Ureter (tissue), 1 donor: ENCODE measurements at places on chromosomes 13 and 19. TPM values are rescaled to one million over a fixed set of nuclear protein-coding genes. Genes with fewer than 3 reads are reported as not detected.

GRCh38 chr13:99269627-99270241 is 11.6 kb upstream of the GPR18 start:
- DNase-seq, result no peak

DNA sequence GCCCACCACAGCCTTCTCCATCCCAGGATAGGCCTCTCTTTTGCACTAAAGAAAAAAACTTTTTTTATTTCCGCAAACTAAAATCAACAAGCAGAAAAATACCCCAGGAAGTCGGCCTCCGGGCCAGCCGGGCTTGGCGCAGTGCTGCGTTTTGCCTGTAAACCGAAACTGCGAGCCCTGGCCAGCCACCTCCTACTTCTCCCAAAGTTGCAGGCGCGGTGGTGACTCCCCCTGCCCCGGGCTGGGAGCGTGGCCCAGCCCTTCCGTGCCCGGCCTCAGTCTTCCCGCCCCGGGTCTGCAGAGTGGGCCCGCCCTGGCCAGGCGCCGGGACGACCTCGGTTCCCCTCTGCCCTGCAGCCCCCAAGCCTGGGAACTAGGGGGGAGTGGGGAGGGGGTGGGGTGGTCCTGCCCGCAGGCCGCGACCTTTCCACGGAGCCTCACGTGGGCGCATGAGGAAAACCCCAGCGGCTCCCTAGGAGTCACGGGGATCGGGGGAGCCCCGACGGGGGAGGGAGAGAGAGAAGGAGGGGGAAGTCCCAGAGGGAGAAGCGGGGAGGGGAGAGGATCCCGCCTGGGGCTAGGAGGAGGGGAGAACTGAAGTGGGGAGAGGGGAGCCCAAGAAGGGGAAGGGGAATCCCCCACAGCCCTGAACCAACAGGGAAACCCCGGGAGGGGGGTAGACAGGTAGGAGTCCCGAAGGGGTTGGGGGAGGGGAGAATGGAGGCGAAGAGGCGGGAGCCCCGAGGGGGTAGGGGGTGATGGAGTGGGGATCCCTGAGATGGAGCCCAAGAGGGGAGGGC is 3.0 kb downstream of the GADD45B start:
- DNase-seq, result peak; percentile 88

DNA sequence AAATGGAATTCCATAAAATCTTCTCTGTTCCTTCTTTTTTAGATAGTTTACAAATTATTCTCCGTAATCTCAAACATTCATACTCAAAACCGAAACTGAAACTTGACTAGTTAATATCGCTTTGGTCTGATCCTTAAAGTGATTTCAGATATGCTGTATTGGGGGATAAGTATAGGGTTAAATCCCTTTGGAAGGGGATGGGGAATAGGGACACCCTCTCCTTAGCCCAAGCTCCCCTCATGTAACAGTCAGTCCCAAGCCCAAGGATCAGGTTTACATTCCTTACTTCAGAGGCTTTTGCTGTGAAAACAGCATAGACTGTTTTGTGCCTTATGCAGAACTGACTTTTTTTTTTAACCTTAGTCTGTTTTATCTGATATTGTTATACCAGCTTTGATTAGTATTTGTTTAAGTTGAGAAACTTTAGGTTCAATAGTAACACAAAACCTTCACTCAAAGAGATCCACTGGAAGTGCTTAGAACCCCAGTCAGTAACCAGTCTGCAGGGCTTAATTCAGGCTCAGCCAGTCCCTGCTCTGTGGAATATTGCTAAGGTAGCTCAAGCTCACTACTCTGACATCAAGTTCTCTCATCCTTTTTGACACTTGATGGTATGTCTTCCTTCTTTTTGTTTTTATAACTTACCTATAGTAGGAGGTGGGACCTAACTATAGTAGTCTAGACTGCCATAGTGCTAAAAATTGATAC is 10.5 kb downstream of the CDADC1 start:
- no peak for DNase-seq

GRCh38 chr19:43634506-43634871 is 5.2 kb downstream of the CADM4 start:
- DNase-seq, result no peak

- DNase-seq, result no peak
Measured at GRCh38 chr13:55230570-55230908, 1910.2 kb upstream of the PRR20A start.

GRCh38 chr19:54609356-54609791 is 15.9 kb downstream of the LILRA1 start:
- DNase-seq, result no peak

DNA sequence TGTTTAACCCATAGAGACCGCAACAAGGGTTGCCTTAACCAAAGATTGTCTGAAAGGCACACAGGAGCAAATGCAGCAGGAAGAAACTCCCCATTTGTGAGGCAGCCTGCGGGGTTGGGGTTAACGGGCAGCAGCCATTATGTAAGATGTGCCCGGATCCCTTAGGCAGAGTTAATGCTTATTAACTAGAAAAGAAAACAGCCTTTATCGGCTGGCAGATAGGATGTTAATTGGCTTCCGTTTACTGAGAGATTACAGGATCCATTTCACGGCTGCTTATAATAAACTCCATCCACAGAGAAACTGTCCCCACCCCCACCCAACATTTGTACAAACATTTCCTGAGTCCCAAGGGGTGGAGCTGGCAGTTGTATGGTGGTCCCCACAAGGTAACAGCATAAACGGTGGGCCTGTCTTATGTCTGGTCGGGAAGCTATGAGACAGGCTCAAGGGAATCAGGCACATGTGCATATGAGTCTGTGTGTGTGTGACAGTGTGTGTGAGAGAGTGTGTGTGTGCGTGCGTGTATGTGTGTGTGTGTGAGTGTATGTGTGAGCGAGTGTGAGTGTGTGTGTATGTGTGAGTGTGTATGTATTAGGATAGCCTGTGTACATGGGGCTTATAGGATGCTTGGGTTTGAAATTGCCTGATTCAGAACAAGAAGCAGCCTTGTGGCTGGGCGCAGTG is 10.5 kb downstream of the SLC25A42 start:
- DNase-seq, result no peak

GRCh38 chr13:99572131-99572530 is 70.9 kb downstream of the TM9SF2 start:
- no peak for DNase-seq

GRCh38 chr19:3669947-3670795 is 30.1 kb downstream of the PIP5K1C start:
- peak; percentile 88 for DNase-seq

GRCh38 chr13:39943711-39944110 is 288.2 kb downstream of the COG6 start:
- no peak for DNase-seq

DNA sequence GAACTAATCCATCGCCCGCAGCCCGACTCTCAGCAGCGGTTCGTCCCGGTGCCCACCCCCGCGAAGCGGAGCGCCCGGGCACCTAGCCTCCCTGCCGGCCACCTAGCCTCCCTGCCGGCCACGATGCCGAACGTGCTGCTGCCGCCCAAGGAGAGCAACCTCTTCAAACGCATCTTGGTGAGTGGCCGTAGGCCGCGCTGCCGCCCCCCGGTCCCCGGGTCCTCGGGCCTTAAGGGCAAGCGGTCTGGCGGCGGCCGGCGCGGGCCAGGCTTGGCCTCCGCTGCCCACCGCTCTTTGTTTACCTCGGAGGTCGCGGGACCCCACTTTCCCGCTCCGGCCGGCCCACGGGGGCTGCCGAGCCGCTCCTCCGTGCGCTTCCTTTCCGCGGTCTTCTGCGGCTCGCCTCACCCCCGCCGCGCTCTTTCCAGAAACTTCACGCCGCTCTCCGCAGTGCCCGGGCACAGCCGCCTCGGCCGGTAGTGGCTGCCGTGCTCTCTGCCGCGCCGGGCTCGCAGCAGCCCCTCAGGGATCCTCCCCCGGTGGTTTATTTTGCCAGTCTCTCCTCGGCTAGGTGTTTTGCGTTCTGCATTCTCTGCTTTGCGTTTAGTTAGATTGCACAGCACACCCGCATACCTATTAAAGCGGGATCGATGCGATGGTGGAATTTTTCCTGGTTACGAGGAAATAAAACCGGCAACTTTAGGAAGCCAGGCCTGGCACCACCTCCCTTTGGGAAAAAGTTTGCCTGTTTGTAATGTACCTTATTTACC is 524 bp downstream of the NAA16 start:
- no peak for DNase-seq

- peak; percentile 81 for DNase-seq
Measured at GRCh38 chr19:48926909-48927308, 6.6 kb upstream of the DHDH start.

GRCh38 chr19:44303320-44303719 is 1.5 kb downstream of the ZNF235 start:
- DNase-seq, result no peak

GRCh38 chr13:114222461-114222968 is 12.2 kb upstream of the CDC16 start:
- DNase-seq, result no peak

DNA sequence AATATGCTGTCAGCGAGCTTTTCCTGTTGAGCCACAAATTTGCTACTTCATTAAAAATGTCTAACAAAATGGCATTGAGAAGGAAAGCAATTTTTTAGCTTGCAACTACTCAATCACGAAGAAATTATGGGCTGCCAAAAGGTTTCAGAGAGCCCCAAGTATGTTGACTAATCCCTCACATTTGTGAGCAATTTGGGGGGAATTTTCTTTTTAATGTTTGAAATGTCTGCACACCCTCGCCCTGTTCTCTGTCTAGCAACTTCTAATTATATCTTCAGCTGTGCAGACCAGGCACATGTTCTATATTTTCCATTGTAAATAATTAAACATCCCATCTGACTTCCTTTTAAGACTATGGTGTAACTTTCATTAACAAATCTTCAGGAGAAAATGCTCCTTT is 192.9 kb downstream of the DCT start:
- no peak for DNase-seq

The CEACAM20 gene
- not detected for total RNA-seq

The OLFM2 gene
- 5.6 TPM for total RNA-seq

The BLOC1S3 gene
- total RNA-seq, result 15.0 TPM

The IGSF23 gene
- not detected for total RNA-seq

The ZNF491 gene
- 2.3 TPM for total RNA-seq

The ZNF416 gene
- total RNA-seq, result 8.6 TPM

The NCAN gene
- total RNA-seq, result not detected

The ZNF665 gene
- 11.7 TPM for total RNA-seq

The RNF17 gene
- total RNA-seq, result not detected

The AMER2 gene
- total RNA-seq, result not detected

The PRR22 gene
- total RNA-seq, result 7.3 TPM

The SERTAD3 gene
- 34.3 TPM for total RNA-seq
